ENCODE measurements at places on chromosomes 3 and 15.

DNA sequence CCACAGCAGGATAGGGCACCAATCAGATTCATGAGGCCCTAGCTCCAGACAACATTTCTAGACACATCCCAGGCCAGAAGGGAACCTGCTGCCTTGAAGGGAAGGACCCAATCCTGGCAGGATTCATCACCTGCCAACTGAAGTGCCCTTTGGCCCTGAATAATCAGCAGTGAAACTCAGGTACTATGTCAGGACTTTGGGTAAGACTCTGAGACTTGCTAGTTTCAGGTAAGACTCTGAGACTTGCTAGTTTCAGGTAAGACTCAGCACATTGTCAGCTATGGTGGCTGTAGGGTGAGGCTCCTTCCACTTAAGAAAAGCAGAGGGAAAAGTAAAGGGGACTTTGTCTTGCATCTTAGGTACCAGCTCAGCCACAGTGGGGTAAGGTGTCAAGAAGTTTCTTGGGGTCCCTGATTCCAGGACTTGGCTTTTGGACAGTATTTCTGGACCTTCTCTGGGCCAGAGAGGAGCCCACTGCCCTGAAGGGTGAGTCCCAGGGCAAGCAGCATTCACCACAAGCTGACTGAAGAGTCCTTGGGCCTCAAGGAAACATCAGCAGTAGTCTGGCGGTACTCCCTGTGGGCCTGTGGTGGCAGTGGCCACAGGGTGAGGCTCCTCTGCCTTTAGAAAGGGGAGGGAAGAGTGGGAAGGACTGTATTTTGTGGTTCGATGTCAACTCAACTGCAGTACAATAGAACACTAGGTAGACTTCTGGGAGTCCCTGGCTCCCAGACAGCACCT is 13.7 kb upstream of the COL8A1 start:
- DNase-seq = no peak

DNA sequence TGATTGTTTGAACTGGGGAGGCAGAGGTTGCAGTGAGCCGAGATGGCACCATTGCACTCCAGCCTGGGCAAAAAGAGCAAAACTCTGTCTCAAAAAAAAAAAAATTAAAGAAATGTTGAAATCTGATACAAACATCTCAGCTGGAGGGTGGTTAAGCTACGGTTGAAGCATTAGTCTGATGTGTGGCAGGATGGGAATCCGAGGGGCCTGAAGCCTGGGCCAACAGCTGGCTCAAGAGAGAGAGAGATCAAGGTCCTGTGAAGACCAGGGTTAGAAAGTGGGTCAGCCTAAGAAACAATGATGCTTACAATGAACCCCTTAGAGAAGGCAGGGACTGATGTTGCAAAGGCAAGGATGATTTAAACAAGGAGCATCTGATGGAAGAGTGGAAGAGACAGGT is 69.8 kb downstream of the CD200R1L start:
- no peak for DNase-seq

DNA sequence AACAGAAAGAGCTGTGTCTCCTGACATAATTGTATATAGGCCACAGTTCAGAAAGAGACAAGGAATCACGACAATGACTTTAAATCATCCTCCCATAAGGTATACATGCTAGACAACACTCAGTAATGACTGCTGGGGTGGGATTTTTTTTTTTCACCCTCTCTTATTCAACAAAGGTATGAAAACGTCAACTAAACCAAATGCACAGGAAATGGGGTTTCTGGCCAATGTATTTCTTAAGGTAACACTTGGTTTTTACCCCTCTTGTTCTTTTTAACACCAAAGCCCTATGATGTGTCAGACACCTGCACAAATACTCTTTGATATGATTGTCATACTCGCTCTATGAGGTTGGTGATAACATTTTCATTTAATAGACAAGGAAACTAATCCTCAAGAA is 78.3 kb downstream of the MCF2L2 start:
- DNase-seq = no peak

GRCh38 chr3:137013951-137014688 is 56.3 kb downstream of the IL20RB start:
- DNase-seq = peak; percentile 25

- peak; percentile 26 for DNase-seq
Measured at GRCh38 chr3:133494469-133494868, 79.0 kb upstream of the CDV3 start.

DNA sequence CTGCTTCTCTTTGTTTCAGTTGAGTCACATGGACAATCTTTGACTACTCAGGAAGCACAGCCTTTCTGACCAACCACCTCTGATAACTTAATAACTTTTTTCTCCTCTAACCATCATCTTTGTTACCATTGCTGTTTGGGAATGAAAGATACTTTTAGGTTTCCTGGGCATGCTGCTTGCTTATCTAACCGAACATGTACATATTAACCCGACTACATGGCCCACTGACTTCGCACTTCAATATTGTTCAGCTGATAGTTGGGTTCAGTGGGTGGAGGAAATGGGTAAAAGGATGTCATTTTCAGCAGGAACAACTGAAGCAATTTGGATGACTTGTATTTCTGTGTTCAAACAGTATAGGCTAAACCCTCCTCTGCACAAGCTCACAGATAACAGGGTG is 214.3 kb downstream of the SQOR start:
- no peak for DNase-seq

DNA sequence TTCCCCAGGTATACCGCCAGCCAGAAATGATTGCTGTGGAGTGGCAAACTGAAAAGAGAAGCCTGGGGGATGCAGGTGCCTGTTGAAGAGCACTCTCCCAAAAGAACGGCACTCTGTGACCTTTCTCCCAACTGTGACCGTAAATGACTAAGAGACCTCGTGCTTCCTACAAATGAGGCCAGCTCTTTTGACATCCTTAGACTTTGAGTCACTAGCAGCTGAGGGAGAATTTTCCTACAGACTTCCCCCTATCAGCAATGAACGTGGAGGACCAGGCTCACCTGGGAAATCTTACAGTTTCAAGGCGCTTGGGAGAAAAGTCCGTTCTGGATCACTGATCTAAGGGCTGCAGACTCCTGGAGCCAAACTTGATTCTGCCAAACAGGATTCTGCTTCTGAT is 8.6 kb downstream of the AQP9 start:
- no peak for DNase-seq

- no peak for DNase-seq
Measured at GRCh38 chr3:74387111-74387735, 227.2 kb downstream of the CNTN3 start.

DNA sequence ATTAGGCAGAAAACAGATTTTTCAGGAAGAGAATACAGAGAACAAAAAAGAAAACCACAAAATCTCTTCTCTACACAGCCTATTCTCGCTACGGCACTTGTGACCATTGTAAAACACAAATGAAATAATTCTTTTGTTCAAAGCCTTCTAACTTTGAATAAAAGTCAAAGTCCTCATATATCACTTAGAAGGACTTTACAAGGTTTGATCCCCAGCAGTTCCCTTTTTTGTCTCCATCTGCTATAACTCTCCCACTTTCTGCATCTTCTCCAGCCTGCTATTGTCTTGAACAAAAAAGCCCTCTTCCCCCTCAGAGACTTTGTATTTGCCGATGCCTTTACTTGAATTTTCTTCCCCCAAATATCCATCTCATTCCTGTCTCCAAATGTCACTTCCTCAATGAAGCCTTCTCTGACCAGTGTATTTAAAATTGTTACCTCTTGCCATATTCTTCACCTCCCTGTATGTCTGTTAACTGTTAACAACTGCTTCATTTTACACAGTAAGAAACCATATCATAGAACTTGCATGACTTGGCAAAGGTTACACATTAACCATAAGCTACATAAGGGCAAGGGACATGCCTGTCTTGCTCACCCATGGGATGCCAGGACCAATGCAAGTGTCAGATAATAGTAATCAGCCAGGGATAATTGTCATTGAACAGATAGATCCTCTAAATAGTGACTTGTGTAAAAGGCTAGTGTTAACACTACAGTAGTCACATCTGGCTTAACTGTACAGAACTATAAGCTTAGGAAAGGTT is 122.4 kb downstream of the CBLB start:
- no peak for DNase-seq
